Stimulated activated CD4-positive, alpha-beta T cell treated with anti-CD3 and anti-CD28 coated beads, Interleukin-15, amount 100 ng/mL, for 48 hours (primary cell): ENCODE measurements at places on chromosomes 1 and 21.

GRCh38 chr1:15965228-15965767 is 10.6 kb downstream of the ZBTB17 start:
- no peak for DNase-seq

DNA sequence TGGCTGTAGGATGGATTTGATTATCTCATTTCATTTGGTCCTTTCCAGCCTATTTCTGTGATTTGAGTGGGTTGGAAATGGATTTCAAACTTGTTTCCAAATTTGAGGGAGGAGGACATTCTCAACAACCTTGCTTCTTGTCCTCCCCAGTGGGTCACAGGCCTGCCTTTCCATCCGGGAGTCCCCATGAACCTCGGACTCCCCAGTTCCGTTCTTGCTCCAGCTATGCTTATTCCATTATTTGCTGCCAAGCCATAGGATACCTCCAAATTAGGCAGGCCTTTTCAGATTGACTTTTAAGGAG is 97.8 kb downstream of the DUSP10 start:
- no peak for DNase-seq

- DNase-seq = no peak
These were observed 304.4 kb upstream of the LYPLAL1 start for GRCh38 chr1:218869276-218869675.

GRCh38 chr1:20711285-20712214 is 6.3 kb downstream of the KIF17 start:
- no peak for DNase-seq

DNA sequence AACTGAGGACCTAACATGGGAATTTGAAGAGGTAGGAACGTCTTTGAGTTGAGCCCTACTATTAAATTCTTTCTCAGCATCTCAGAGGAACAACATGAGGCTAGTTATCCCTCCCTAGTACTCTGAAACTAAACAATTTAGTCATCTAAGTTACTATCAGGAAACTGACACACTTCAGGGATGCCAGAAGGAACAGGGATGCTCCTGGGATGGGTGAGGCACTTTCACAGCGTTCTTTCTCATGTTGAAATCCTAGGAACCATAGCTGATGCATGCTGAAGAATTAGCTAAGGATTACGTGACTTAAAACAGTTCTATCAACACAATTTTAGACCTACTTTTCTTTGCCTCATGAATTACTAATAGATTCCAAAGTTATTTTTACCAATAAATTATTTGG is 1.8 kb upstream of the SPRR2G start:
- DNase-seq = no peak

DNA sequence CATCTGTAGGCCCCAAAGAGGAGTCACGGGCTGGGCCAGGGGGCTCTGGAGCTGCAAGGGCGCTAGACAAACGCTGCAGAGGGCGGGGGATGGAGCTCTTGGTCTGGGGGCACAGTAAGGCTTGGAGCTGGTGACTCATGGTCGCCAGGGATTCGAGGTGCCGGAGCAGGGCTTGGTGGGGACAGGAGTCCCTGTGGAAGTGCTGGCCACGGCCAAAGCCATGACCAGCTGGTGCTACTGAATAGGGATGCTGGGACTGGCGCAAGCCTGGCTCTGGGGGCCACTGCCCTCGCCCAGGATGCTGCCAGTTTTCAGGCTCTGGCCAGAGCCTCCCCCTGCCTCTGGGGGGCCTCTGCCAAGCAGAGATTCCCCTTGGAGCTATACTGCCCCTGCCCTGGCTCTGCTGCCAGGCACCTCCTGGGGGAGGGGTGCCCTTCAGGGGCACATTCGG is 25.2 kb downstream of the SPOCD1 start:
- no peak for DNase-seq

DNA sequence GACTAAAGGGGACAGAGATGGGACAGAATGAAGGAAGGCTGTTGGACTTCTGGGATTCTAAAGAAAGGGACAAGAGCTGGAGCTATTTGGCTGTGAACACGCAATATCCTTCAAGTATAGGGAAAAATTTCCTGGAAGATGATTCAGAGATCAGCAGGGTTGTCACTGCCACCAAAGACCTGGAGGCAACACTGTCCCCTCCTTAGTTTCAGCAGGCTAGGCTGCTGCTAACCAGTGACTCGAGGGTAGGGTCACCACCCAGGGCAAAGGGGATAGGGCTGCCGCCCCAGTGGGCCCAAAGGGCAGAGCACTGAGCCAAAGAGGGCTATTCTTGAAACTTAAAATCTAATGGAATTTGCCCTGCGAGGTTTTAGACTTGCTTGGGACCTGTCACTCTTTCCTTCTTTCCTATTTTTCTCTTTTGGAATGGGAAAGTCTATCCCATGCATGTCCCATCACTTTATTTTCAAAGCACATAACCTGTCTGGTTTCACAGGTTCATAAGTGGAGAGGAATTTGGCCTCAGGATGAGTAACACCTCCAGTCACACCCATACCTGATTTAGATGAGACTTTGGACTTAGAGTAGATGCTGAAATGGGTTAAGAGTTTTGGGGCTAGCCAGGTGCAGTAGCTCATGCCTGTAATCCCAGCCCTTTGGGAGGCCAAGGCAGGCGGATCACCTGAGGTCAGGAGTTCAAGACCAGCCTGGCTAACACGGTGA is 11.9 kb downstream of the IFNLR1 start:
- no peak for DNase-seq

DNA sequence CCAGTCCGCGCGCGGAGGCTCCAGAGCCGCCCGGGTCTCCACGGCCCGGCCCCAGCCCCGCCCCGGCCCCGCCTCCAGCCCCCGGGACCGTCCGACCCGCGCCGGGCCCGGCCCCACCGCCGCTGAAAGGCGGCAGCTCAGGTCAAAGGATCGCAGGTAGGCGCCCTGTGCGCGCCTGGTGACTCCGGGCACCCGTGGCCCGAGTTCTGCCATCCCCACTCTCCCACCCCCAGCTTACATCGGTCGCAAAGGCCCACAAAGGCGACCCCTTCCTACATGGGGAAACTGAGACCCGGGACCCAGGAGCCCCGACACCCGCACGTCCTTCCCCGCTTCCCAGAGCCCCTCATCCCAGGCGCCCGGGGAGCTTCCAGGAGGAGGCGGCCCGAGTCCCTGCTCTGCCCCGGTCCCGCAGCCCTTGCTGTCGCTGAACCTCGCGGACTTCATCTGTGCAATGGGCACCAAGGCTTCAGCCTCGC is at the start of gene TMEM200B:
TSS of gene TMEM200B (minus strand) at position 17 of the 479 bp plus-strand sequence. CDS start 2,075 bp downstream, outside the sequence.
- DNase-seq = no peak

- no peak for DNase-seq
These were observed 39.7 kb upstream of the MAP10 start for GRCh38 chr1:232765542-232765941.

GRCh38 chr21:22253761-22254160 is 1255.6 kb downstream of the NCAM2 start:
- DNase-seq = no peak

DNA sequence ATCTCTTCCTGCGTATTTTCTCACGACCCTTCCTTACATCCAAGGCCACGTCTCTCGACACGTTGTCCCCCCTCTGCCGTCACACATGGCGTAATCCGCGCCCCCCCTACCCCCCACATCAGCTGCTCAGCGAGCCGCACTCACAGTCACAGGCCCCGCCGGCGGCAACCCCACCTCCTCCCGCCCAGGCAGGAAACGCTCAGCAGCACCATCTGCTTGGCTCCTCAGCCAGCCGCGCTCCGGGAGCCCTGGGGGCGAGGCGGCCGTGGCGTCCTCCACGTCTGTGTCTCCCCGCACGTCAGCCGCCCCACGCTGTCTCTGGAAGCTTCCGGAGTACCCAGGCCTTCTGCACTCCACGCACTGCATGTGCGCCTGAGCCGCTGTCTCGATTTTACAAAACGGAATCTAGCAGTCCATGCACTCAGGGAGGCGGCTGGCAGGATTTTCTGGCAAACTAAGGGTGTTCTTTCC is 64.6 kb downstream of the SIK1 start:
- DNase-seq = peak; percentile 48

DNA sequence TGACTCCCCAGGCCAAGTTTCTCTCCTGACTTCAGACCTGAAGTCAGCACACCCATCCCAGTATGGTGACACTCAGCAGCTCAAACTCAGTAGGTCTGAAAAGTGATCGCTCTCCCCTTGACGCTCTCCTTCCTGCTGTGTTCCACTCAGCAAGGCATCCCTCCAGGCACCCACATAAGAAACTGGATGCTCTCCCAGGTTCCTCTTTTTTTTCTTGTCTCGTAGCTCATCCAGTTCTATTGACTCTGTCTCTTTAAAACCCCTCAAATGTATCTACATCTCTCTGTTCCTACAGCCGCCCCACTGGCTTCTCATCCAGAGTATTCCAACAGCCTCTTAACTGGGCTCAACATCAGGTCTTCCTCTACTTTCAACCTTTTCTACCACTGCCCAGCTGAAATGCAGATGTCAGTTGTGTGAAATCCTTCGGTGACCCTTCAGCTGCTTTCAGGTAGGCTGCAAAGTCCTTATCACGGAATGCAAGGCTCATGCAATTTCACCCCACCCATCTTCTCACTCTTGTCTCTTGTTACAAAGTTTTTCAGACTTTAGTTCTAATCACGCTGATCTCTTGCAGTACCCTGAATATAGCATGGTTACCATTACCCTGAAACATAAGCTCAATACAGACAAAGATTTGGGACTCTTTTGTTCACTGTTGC is 286.2 kb upstream of the POU3F1 start:
- no peak for DNase-seq

- no peak for DNase-seq
These were observed 131.4 kb upstream of the BCL9 start for GRCh38 chr1:147409886-147410285.

- no peak for DNase-seq
These were observed 458.7 kb downstream of the PTPRU start for GRCh38 chr1:29695036-29695435.

DNA sequence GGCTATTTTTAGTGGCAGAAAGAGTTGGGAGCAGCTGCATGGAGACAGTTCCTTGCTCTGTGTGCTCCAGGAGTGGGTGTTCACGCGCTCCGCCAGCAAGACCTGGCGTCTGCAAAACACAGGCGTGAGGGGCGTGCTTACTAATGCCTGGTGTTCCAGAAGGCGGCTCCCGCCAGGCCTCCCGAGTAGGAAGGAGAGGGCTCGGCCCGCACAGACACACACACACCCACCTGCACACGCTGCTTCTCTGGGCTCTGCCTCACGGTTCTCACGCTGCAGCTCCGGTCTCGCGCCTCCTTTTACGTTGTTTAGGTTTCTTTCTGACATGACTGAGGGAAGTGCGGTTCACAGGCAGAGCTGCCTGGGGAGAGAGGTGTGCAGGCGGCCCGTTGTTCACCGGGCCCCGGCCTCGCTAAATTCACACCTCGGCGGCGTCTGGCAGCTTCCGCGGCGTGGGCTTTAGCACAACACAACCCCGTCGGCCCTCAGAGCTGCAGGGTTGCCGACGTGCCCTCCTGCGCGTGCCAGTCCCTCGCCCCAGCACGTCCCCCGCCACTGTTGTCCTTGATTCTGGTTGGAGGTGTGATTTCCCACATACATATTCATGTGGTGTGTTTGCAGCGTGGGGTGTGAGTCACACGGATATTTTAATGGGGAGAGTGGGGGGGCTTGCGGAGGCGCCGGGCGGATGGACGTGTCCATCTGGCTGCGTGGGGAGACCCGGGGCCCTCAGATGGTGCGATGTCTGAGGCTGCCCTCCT is 77.0 kb downstream of the SKI start:
- DNase-seq = no peak

DNA sequence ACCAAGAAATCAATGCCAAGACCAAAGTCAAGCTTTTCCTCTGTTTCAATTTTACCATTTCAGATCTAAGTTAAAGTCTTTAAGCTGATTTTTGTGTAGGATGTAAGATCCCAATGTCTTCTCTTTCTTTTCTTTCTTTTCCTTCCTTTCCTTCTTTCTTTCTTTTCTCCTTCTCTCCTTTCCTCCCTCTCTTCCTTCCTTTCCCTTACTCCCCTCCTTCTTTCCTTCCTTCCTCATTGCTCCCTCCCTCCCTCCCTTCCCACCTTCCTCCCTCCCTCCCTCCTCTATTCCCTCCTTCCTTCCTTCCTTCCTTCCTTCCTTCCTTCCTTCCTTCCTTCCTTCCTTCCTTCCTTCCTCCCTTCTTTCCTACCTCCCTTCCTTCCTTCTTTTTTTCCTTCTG is 197.5 kb downstream of the KCNT2 start:
- no peak for DNase-seq

GRCh38 chr1:1144843-1145546 is 28.7 kb upstream of the TTLL10 start:
- no peak for DNase-seq

- no peak for DNase-seq
These were observed at the start of gene CASZ1 for GRCh38 chr1:10796029-10796944. TSS of gene CASZ1 (minus strand) at chr1:10796646. CDS start at chr1:10693889, 102,757 bp downstream.

- no peak for DNase-seq
These were observed 105.2 kb downstream of the ZSCAN20 start for GRCh38 chr1:33577663-33578062.

DNA sequence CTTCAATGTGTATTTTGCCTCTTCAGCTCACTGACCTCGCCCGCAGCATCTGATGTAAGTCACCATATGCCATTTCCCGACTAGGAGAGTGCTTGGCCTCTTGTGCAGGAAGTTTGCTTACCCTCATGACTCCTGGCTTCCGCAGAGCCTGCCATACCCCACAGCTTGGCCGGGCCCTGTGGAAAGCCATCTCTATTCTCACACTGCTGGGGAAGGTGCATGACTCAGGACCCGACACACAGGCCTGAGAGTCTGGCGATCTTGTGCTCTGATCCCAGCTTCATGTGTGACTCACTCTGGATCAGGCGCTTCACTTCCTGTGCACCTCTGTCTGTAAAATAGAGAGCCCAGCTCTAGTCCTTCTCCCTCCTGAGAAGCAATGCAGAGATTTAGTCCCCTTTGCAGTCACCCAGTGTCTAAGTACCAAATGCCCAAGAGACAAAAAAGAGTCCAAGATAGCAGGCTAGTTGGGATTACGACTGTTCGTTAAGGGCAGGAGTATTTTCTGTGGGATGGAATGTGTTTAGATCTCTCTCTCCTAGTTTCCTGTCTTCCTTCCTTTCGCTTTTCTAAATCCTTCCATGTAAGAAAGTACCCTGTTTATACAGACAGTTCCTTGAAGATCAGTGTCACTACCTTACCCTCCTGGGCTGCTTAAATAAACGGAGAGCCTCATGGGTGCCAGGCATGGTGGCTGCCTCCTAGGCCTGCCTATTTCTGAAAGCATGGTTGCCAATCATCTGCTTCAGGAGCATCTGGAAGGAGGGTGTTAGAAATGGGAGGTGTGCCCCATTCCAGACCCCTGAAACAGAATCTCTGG is 62.8 kb upstream of the KIF26B start:
- no peak for DNase-seq

- no peak for DNase-seq
These were observed 22.1 kb downstream of the FCRL4 start for GRCh38 chr1:157575744-157576143.

DNA sequence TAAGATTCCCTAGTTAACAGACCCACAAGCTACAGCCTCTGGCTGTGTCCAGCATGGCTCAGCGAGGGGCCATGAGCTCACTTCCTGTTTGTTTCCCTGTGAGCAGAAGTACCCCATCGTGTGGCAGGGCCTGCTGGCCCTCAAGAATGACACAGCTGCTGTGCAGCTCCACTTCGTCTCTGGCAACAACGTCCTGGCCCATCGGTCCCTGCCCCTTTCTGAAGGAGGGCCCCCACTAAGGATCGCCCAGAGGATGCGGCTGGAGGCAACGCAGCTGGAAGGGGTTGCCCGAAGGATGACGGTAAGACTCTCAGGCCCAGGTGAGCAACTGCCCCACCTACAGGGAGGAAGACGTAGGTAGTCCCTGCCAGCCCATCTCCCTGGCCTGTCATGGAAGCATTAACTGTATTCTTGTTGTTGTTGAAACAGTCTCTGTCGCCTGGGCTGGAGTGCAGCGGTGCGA is 38.2 kb downstream of the ZBTB17 start:
- no peak for DNase-seq

- no peak for DNase-seq
These were observed 220.6 kb upstream of the PKN2 start for GRCh38 chr1:88463401-88463985.
